ENCODE measurements at places on chromosomes 6 and 20. TPM values are rescaled to one million over a fixed set of nuclear protein-coding genes. Genes with fewer than 3 reads are reported as not detected.

The PERP gene
- 45.8 TPM for total RNA-seq

The HEY2 gene
- not detected for total RNA-seq

The KCNB1 gene
- under 0.01 TPM for total RNA-seq

The VGLL2 gene
- not detected for total RNA-seq

The ZNF391 gene
- total RNA-seq, result 3.3 TPM

The GGTLC1 gene
- not detected for total RNA-seq

Data from epithelial cell of alveolus of lung (primary cell).